ENCODE measurements at places on chromosomes 2 and 18.
A peak's percentile ranks its signal among the peaks of the same experiment; 100 is the strongest.

GRCh38 chr2:165251366-165251765 lies 12.2 kb downstream of the SCN2A start:
- DNase-seq, result no peak

GRCh38 chr2:98569197-98569793 lies 39.0 kb downstream of the COA5 start:
- peak; percentile 7 for DNase-seq

GRCh38 chr18:51655327-51655698 lies 457.8 kb upstream of the MEX3C start:
- DNase-seq, result no peak

GRCh38 chr2:84613082-84613481 lies 96.8 kb downstream of the DNAH6 start:
- no peak for DNase-seq

DNA sequence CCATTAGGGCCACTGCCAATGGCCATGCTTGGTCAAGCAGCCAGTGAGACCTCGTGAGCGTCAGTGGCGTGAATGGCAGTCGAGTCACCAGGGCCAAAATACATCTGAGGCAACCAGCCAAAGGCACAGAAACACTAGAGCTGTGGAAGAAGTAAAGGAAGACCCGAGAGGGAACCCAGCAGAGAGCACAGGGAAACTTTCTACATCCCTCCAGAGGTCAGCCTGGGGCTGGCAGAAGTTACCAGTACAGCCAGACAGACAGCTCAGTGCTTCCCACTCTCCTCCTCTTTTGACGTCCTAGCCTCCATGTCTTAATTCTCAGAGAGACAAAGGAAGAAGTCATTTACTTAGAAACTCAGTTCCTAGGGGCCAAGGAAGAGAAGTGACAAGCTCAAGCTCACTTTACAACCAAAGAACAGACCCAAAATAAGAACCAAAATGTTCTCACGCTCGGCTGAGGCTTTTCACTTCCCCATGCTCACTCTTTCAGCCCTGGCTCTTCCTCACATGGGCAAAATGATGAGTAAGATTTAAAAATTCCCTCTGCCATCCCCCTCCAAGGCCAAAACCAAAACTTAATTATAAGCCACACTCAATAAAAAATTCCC lies 8.7 kb downstream of the CYRIA start:
- DNase-seq, result peak; percentile 69

- peak; percentile 86 for DNase-seq
Observed at GRCh38 chr2:240128608-240129145, 7.4 kb downstream of the COPS9 start.

DNA sequence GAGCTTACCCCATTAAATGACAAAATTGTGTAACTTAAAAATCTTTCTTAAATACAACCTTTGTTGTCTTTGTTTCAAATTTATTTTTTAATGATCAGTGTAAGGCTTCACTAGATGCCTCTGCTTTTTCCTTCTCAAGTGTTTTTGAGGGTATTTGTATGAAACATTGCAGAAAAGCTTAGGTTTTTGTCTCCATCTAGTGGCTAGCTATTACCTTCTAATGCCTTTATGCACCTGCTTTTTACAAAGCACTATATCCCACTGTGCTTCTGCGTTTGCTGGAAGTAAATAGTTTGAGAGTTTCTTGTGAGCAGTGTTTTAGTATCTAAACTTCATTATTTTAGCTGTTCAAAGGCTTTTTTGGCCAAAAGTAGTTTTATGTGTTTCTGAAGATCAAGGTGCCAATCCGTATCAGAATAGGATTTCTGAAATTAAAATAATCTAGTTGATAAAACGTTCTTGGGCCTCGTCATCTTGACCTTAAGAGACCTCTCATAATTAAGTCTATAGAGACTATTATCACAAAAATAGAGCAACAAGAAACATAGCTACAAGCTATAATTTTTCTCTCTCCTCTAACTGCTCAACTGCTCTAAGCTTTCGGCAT lies 47.0 kb downstream of the IWS1 start:
- DNase-seq, result peak; percentile 64

DNA sequence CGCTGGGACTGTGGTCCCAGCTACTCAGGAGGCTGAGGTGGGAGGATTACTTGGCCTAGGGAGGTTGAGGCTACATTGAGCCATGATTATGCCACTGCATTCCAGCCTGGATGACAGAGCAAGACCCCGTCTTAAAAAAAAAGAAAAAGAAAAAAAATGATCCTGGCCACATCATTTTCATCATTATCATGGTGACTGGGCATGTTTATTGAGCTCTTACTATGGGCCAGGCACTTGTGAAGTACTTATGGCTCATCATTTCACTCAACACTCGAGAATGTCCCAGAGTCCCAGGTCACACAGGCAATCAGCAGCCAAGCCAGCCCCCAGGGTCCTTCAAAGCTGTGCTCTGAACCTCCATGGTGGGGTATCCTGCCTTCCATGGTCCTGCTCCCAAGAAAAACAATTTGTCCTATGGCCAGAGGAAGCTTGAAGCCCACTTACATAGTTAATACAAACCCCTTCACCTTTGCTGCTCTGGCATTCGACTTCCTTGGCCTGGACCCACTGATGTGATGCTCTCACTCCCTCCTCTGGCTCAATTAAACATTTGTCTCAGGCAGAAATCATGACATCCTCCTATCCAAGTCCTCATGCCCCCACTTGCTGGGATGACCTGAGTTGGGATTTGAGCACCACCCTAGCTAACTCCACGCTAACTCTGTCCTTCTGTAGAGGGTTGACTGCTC lies 3.8 kb upstream of the CNNM4 start:
- DNase-seq, result no peak

GRCh38 chr2:143705108-143705707 lies 576.0 kb downstream of the ARHGAP15 start:
- DNase-seq, result peak; percentile 22

DNA sequence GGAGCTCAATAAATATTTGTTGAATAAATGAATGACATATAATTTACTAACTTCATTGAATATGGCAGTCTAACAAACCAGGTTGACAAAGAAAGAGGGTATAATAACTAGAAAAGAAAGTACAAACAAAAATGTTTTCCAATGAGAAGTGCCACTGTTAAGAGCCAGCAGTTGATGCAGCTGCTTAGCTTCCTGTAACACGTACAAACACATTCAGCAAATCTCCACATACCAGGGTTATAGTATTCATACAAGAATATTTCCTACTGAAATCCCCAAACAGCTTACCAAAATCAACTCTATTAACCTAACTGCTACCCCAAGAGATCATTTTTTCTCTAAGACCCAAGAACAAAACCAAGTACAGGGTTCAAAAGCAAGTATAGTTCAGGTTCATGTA lies 77.7 kb downstream of the THADA start:
- DNase-seq, result peak; percentile 54

DNA sequence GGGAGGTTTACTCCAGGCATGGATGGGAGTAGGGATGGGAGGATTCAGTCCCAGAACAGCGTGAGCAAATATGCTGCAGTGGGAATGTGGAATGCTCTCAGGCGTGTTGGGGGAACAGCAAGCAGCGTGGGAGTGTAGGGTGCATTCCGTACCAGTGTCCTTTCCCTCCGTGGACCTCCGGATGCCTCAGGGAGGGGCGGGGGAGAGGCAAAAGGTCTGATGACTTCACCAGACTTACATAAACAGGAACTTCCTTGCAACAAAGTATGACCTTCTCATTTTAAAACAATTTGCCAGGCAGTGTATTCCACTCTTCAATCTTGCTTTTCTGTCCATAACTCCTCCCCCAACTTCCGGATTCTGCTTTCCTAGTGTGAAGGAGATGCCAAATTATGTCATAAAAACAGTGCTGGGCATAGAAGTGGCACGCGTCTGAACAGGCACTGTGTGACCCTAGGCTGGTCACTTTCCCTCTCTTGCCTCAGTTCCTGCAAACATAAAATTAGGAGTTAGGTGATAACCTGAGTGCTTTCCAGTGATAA lies 36.9 kb downstream of the RPL37A start:
- peak; percentile 66 for DNase-seq

DNA sequence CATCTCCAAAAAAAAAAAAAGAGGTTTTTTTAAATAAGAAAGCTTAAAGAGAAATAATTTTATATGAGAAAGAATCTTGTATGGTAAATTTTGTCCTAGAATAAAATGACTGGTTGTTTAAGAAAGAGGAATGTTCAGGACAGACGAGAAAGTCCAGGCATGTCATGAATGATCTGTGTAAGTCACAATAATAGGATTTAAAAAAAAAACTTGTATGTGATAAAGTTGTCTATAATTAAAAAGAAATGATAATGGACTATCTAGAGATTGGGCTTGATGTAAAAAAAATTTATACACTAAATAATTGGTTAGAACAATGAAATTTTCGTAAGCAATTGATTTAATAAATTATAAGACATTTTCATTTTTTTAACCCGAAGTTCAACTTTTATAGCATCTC lies 71.7 kb upstream of the ABCA12 start:
- no peak for DNase-seq

Measured in myocyte (in vitro differentiated cells).